ENCODE measurements at places on chromosomes 7 and 10. TPM values are rescaled to one million over a fixed set of nuclear protein-coding genes. Genes with fewer than 3 reads are reported as not detected.

The CYP2C9 gene
- 0.18 TPM for total RNA-seq

The VWA2 gene
- total RNA-seq: 0.13 TPM

The RINT1 gene
- total RNA-seq: 11.8 TPM

The KIAA1549 gene
- 1.3 TPM for total RNA-seq

The UNC5B gene
- 12.4 TPM for total RNA-seq

The PDZD7 gene
- 0.44 TPM for total RNA-seq

The MRPL43 gene
- total RNA-seq: 52.0 TPM

The MKRN1 gene
- total RNA-seq: 79.2 TPM

The ZPBP gene
- not detected for total RNA-seq

The CPA1 gene
- 0.29 TPM for total RNA-seq

The ZCCHC24 gene
- total RNA-seq: 56.6 TPM

The BLOC1S2 gene
- 23.6 TPM for total RNA-seq

The LRGUK gene
- total RNA-seq: 0.24 TPM

The MACC1 gene
- 0.06 TPM for total RNA-seq

GRCh38 chr10:31694126-31694685, 234.4 kb downstream of the ARHGAP12 start:
- DNase-seq: no peak

DNA sequence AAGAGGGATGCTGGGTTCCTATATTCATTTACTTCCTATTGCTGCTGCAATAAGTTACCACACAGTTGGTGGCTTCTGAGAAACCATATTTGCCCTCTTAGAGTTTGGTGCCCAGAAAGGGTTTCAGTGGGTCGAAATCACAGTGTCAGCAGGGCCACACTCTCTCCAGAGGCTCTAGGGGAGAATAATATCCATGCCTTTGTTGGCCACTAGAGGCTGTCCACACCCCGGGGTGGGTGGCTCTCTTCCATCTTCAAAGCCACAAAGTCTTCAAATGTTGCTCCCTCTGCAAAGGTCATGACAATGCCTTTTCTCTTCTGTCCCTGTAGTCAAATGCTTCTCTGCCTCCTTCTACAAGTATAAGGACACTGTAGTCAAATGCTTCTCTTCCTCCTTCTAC, 989.4 kb downstream of the CCSER2 start:
- DNase-seq: no peak

DNA sequence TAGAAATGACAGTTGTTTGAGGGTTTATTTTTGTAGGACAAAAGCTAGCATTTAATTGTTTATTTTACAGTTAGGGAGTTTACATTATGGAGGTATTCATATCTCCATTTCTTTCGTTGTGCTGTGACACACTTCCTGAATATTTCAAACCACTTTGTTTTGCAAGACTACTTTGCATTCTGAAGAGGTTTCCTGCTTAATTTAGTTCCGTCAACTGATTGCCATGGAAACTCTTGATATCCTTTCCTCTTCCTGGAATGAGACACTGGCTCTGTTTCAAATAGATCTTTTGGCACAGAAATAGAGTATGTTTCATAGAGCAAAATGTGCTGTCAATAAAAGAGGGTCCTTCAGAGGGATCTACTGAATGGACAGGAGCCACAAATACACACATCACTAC, 159.5 kb upstream of the AGR3 start:
- no peak for DNase-seq

- DNase-seq: no peak
These were observed 1.9 kb downstream of the PON1 start for GRCh38 chr7:95322396-95322795.

GRCh38 chr10:103645141-103646054, 151.9 kb downstream of the NEURL1 start:
- peak; percentile 78 for DNase-seq

DNA sequence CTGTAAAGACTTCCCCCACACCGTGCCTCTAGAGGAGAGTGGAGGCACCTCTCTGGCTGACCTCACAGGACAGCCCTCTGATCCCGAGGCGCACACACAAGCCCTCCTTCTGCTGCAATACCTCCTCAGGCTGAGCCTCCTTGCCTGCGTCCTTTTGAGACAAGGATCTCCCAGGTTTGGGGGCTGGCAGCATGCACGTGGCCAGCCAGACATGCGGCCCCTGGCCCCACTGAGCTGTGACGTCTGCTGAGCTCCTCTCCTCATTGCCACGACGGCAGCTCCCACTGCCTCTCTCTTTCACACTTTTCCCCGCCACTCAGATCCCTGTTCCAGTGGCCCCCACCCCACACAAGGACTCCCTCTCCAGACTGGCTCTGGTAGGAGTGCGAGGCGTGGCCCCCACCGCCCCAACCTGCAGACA, 12.2 kb upstream of the DNAAF5 start:
- DNase-seq: no peak

DNA sequence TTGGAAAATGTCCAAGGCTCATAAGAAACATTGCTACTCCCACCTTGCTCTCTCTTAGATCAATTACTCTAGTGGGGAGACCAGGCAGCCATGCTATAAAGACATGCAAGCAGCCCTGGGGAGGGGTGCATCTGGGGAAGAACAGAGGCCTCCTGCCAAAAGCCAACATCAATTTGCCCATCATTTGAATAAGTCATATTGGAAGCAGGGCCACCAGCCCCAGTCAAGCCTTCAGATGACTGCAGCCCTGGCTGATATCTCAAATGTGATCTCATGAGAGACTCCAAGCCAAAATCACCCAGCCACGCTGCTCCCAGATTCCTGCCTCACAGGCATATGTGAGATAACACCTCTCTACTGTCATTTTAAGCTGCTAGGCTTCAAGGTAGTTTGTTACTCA, 157.5 kb upstream of the PDE1C start:
- no peak for DNase-seq

- DNase-seq: peak; percentile 96
These were observed 190.9 kb downstream of the REEP3 start for GRCh38 chr10:63711867-63712716.

- no peak for DNase-seq
These were observed 76.4 kb downstream of the LARP4B start for GRCh38 chr10:855079-855478.

DNA sequence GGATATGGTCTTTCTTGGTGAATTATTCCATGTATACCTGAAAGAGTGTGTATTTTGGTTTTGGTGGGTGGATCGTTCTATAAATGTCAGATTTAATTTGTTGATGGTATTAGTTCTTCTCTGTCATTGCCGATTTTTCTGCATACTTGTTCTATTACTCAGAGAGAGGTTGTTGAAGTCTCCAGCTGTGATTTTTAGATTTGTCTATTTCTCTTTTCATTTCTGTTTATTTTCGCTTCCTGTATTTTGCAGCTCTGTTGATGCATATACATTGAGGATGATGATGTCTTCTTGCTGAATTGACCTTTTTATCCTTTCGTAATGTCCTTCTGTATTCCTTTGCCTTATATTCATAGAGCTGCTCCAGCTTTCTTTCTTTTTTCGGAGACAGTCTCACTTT, 12.1 kb upstream of the BHLHA15 start:
- no peak for DNase-seq

DNA sequence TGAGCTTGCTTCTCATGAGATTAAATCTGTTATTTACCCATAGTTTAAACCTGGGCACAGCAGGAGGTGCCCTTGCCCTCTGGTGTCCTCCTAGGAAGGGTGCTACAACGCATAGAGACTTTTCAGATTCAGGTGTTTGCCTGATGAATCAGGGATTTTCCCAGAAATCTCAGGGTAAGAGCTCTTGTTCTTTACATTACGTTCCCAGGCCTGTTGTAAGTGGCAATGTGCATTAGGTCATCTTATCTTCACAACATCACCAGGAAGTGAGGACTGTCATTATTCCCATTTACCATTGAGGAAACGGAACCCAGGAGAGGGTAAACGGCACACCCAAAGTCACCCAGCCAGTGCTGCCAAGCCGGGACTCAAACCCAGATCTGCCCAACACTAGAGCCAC, 73.0 kb downstream of the NHLRC2 start:
- DNase-seq: no peak

DNA sequence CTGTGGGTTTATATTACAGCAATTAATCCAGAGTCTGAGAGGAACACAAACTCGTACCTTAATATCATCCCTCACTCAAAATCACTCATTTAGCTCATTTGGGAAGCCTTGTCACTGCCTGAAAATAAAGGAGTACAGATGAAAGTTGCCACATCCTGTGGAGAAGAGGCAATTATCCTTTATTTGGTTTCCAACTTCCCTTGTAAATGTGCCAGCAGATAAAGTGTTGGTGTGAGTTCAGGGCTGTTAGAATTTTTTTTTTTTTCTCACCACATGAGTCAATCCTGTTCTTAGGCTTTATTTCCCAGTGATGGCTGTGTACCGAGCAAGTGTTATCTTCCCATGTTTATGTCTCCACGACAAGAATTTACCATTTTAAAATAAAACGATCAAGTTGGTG, 99.0 kb upstream of the SMIM30 start:
- DNase-seq: no peak

DNA sequence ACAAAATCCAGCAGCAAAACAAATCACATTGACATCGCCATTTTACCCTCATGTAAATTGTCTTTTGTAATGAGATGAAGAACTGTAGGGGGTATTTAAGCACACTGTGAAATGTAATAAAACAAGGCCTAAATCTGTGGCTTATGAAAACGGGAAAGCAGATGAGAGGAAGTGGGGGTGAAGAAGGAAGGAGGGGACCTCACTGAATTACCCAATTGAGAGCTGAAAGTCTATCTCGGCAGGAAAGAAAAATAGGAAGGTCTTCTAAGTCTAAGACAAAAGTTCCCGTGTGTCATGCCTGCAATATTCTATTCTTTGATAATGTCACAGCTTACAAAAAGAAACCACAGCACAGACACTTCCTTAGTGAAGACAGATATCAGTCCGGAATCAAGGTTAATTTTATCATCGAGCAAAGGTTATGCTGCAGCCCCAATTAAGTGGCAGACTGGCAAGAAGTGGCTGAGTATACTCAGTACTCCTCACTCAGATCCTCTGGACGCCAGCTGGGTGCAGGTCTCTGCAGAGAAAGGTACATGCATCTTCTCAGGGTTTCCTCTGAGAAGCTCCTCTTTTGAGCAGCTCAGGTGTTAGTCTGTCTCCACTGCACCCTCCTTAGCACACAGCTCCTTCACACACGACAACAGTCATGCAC, 239.7 kb downstream of the FANK1 start:
- no peak for DNase-seq

DNA sequence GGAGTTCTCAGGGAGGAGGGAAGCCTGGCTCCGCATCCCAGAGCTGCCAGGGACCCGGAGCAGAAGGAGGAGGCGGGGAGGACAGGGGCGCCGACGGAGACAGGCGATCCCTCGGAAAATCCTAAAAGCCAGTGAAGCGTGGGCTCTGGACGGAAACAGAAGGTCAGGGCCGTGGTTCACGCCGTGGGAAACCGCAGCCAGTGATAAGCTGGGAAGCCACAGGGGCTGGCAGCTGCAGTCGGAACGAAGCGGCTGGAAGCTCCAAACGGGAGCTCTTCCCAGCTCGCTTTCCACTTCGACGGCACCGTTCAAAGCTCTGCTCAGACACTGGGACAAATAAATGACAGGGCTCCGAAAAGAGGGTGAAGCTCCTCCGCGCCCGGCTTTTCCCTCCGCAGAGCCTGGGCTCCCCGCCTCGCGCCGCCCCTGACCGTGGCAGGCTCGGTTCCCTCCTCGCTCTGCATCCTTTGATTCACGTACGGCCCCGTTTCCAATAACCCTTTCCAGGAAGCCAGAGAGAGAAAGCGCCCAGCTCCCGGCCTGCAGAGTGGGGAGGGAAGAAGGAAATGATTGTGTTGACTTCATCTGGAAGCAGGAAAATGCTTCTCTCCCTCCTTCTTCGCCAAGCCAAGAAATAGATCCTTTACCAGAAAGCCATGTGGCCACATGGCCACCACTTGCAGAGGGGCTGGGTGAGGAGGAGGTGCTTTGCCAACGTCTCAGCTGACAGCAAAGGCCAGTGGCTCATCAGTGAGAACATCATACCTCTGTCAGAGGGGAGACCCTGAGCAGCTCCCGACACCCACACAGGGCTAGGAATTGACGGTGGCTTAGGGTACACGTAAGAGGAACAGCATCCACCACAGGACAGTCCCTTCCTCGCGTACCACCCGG, 57.4 kb downstream of the ADRB1 start:
- DNase-seq: peak; percentile 61

DNA sequence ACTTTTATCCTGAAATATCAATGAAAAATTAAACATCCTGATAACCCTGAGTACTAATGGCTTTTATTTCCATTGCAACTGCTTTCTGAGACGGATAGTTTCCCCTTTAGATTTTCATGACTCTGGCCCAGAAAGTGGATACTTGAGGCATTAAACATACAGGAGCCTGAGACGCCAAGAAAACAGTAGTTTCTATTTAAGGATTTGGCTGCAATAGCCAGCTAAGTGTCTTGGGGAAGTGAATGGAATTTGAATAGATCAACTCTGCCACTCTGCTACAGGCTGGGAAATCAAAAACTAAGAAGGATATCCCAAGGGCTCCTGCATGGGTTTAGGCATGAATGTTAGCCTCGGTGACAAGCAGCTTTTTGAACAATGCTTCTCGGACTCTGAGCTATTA, 24.7 kb upstream of the GPAM start:
- DNase-seq: no peak

DNA sequence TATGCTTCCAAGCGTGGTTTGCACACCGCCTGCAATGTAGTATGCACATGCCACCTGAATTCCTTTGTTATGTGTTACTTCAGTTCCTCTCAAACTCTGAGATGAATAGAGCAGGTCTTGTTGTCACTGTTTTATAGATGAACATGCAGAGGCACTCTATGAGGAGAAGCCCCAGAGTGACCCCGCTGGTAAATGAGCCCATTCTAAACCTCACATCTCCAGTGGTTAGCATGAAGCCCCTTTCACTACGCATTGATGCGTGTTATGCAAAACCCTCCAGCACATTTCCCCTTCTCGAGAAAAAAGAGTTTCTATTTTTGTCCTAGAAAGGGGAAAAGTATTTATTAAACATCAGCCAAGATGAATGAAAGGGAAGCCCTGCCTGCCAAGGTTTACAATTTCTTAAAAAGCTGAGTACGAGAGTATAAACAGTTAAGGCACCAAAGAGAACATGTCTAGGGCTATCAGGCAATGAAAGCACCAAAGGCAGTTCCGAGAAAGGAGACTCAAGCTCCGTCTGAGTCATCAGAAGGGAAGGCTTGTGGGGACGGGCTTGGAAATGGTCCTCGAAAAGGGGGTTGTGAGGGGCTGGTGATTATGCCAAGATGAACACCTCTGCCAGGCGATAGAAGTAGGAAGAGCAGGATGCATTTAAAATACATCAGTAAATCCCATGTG, 58.7 kb upstream of the PFKP start:
- no peak for DNase-seq

- no peak for DNase-seq
These were observed 375.2 kb downstream of the ARL4A start for GRCh38 chr7:13062631-13063030.

- no peak for DNase-seq
These were observed 7.1 kb downstream of the CPA5 start for GRCh38 chr7:130351791-130352090.

- no peak for DNase-seq
These were observed 269.6 kb upstream of the NEBL start for GRCh38 chr10:21166557-21167287.

- DNase-seq: no peak
These were observed 59.8 kb downstream of the CCSER2 start for GRCh38 chr10:84388148-84388547.

DNA sequence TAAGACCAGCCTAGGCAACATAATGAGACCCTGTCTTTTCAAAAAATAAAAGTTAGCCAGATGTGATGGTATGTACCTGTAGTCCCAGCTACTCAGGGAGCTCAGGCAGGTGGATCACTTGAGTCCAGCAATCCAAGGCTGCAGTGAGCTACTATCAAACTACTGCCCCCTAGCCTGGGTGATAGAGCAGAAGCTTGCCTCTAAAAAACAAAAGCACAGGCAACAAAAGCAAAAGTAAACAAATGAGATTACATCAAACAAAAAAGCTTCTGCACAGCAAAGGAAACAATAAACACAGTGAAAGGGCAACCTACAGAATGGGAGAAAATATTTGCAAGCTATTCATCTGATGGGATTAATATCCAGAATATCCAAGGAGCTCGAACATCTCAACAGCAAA, 65.4 kb downstream of the FANK1 start:
- DNase-seq: no peak

All from left cardiac atrium (tissue), 4 donors.